ENCODE measurements at places on chromosomes 4 and X.

DNA sequence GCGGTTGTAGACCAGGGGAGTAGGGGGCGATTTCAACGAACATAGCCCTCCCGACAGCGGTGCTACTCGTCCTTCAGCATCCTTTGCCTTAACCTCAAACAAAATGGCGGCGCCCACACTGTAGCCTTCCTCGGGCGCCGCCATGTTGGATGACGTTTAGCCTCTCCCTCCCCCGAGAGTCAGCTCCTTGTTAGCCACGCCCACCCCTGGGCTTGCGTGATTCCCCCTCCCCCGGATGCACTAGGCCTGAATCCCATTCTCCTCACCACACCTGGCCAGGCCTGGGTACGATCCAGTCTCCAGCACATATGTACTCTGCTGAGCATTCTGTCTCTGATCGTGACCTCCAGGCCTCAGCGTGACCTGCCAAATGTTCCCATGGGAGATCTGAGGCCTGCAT is 49.0 kb upstream of the ZNF157 start:
- no peak for DNase-seq

- DNase-seq = no peak
Measured at GRCh38 chr4:105670684-105671083, 37.8 kb downstream of the INTS12 start.

- no peak for DNase-seq
Measured at GRCh38 chr4:80787306-80787705, 243.2 kb upstream of the BMP3 start.

DNA sequence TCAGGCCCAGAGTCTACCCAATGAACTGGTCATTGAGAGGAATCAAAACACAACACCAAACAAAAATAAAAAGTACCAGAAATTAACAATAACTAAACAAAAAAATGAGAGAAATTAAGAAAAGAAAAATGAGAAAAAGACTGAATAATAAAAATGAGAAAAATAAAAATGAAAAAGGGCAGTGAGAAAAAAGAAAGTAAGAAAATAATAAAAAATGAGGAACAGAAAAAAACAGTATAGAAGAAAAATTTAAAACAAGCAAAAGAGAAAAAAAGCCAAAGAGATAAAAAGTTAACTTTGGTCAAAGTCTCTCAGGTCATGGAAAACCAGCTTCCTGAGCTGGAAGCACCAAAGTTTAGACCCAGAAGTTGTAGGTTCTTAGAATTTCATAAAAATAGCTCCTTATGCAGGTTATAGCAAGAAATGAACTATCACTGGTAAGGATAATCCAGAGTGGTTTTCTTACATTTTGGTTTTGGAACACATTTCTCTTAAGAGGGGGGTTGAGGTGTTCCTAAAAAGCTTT is 51.0 kb upstream of the WDR17 start:
- DNase-seq = no peak

DNA sequence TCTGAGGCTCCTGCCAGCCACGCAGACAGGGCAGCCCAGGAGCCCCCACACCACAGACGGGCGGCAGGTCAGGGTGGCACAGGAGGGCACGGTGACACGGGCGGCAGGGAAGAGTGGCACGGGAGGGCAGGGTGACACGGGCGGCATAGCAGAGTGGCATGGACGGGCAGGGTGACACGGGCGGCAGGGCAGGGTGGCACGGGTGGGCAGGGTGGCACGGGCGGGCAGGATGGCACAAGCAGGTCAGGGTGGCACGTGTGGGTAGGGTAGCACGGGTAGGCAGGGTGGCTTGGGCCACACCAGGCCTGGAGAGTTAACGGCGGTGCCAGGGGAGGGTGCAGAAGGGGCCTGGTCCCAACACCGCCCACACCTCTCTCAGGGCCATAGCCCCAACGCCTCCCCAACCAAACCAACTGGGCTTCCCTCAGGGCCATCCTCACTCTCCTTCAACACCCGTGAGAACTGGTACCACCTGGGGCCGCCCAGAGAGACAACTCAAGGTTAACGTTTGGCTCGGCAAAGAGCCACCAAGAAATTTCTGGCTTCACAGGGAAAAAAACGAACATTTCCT is 3.4 kb downstream of the CTBP1 start:
- DNase-seq = no peak

GRCh38 chr4:36325926-36326325 is 44.5 kb downstream of the DTHD1 start:
- DNase-seq = no peak

DNA sequence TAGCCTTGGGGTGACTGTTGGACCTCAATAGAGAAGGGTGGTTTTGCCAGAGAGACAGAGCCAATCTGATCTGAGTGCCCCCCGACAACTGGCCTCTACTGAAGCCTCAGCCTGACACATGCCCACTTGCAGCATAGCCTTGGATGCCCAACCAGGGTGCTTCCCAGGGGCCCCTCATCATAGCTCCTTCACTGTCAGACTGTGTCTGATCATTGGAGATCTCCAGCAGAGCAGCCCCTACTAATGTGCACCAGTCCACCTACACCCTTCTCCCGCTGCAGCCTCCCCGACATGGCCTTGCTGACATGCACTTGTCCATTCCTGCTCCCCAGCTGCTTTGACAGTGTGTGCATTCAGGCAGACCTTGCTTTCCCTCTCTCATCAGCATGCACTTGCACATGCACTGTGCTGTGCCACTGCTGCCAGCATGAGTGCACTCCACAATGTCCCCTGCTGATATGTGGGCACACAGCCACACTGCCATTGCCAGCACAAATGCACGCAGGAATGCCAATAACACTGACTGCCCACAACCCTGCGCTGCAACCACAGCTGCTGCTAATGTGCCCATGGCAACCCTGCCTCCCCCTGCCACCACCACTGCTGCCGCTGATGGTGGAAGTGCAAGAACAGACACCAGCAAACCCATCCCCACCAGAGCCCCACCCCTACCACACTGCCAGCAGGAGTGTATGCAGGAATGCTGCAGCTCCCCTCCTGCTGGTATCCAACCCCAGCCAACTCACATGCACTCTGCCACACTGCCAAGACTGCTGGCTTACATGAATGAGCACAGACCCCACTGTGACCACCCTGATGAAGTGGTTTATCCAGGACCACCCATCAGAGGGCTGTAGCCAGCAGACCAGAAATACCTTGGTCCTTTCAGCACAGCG is 68.1 kb upstream of the ZMAT1 start:
- no peak for DNase-seq

DNA sequence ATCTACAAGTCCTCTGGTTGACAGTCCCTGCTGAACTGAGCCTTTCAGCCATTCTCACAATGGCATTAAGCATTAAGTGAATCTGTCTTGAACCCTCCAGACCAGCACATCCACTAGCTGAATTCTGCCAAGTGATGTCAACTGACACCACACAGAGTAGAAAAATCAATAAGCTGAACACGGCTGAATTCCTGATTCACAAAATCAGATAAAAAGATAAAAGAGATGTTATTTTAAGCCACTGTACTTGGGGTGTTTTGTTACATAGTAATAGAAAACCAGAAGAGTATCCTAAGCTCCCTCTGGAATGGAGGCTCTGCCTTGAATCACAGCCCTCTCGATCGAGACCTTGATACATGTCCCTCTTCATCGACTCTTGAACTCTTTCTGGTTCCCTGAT is 336.5 kb downstream of the DMD start:
- no peak for DNase-seq

DNA sequence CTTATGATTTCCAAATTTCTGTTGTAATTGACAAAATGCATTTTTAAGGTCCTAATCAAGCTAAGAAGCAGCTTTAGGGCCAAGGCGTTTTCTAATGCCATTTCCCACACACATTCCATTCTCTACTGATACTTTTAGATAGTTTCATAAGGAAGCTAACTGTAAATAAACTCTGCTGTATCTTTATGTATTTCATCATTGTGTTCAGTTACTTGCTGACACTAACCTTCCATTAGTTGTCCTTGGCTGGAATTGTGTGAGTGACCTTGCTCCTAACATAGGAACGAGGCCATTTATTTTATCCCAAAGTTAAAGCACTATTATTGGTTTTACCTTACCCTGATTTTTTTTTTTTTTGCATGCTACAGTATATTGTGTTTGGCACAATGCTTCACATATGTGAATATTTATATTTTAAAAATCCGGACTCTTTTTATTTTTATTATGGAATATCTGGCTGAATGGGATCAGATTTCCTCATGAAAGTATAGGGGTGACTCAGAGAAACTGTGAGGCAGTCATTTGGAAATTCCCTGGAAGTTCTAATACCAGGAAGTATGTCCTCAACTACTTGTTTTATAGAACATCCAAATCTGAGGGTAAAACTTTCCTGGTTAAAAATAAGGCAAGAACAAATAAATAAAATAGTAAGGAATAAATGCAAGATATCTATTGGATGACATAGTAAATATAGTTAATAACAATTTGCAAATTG is 62.7 kb upstream of the SORBS2 start:
- DNase-seq = no peak

DNA sequence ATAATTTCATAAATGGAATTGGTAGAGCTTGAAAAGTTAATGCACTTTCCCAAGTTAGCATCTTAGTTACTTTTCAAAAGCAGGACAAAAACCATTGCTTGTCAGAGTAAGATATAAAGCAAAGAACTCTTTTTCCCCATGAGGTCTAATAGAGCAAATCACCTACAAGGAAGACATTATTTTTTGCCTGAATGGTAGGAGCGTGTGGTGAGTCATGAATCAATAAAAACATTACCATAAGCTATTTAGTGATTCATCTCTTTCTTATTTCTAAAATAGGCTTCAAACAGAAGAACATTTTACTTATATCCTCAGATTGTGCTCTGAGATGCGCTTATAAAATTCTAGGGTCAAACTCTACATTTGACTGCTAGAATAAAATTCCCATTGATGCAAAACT is 109.4 kb upstream of the GPRIN3 start:
- no peak for DNase-seq

DNA sequence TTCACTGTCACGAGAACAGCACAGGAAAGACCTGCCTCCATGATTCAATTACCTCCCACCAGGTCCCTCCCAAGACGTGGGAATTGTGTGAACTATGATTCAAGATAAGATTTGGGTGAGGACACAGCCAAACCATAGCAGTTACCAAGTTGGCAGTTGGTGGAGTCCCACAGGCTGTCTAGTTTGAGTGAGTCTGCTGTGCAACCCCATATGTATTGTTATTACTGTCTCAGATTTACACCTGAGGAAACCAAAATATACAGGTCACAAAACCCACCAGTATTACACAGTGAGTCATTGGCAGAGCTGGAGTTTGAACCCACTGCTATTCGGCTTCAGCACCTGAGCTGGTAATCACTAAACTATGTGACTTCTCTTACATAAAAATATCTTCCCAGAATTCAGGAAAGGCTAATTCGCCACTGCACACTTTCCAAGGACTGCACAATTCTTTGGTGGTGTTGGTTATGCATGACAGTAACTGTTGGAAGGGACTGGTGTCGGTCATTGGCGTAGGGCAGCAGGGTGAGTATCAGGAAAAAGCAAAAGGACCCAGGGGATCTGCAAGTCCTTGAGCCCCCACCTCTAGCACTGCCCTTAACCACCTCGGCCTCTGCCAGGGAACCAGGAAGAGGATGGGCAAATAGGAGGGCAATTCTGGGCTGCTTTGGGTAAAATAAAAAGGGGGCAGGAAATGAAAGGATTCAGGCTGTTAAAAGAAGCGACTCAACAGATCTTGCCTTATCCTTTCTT is 110.1 kb downstream of the USP46 start:
- no peak for DNase-seq

DNA sequence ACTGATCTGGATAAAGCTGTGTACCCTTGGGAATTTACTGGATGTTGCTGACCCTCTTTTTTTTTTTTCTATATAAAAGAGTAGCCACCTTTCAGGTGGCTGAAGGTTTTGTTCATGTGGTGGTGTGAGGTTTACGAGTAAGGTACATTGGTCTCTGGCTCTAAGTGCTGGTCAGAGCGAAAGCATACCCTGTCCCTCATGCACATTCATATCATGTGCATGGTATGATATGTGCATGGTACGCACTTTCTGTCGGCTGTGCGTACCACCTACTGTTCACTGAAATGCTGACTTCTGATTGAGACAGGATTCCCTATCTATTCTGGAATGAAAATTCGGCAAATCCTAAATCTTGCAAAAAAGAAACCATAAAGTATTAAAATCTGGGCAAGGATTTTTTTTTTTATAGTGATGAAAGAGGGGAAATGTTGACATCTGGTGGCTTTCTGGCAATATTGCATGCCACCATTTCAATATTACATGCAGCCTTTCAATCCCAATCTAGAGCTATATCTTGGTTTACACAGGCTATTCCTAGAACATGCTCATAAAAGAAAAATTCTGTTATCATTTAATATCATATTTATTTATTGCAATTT is 32.8 kb downstream of the FAM149A start:
- no peak for DNase-seq

DNA sequence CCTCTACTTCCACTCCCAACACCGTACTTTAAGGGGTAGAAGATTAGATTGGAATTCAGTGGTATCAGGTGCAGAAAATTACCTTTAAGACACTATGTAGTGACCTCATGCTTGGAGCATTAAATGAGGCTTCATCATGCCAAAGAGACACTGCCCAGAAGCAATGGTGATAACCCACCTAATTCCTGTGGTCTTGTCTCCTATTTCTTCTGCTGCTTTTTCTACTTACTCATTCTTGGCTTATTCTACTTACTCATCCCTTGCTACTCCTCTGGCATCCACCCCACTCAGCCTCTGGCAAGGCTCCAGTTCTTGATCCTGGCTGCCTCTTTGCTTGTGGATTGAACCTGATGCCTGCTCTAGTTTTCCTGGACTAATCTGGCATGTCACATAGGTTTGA is 62.3 kb upstream of the ADAMTS3 start:
- DNase-seq = no peak

GRCh38 chrX:19630776-19631707 is 115.7 kb upstream of the MAP3K15 start:
- no peak for DNase-seq

- DNase-seq = no peak
Measured at GRCh38 chr4:36128689-36129088, 115.6 kb downstream of the ARAP2 start.

- DNase-seq = no peak
Measured at GRCh38 chrX:47182106-47182700, 11.4 kb upstream of the UBA1 start.

GRCh38 chr4:113760094-113760794 is 1.3 kb downstream of the CAMK2D start:
- no peak for DNase-seq

- no peak for DNase-seq
Measured at GRCh38 chr4:124694306-124694705, 18.2 kb downstream of the ANKRD50 start.

GRCh38 chrX:133999031-133999705 is 13.8 kb upstream of the GPC3 start:
- DNase-seq = no peak

- DNase-seq = no peak
Measured at GRCh38 chr4:134320048-134320447, 118.5 kb upstream of the PABPC4L start.

DNA sequence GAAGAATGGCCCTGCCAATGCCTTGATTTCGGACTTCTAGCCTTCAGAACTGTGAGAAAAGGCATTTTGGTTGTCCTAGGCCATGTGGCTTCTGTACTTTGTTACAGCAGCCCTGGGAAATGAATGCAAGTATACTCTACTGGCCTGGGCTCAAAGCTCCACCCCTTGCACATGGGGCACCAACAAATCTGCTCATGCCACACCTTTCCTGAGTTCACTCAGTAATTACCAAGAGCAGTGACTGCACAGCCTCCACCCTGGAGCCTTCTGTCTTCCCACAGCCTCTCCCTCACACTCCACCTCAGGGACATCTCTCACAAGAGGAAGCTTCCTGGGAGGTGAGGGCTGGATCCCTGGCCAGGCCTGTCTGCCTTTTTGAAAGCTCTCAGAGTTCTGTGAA is 29.1 kb upstream of the GAB1 start:
- no peak for DNase-seq

GRCh38 chr4:82371497-82371896 is 2.3 kb downstream of the HNRNPD start:
- no peak for DNase-seq
